ENCODE measurements at places on chromosomes 4 and X.

DNA sequence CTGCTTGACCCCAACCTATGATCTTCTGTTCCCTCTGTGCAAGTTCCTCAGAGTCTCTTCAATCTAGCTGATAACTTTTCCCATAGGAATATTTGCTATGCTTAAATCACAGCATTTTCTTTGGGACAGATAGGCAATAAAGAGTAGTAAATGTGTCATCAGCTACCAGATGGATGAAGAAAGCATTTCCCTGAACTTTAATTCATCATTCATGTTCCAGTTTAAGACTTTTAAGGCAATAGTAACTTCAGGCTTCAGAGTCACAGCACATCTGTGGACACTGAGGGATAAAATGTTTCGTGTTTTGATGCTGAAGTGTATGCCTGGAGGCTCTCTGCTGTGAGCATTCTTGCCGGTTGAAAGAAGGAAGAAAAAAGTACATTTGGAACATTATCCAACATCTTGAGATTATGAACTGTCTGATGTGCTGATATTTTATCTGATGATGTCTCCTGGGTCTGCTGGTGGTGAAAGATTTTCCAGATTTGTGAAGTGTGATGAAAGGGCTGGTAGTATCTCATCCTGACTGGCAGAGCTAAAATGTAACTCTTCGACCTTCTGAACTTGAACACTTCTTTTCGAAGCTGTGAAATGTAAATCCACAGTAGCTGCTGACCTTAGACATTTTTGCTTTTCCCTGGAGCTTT, 133.7 kb downstream of the DCLK2 start:
- no peak for DNase-seq

DNA sequence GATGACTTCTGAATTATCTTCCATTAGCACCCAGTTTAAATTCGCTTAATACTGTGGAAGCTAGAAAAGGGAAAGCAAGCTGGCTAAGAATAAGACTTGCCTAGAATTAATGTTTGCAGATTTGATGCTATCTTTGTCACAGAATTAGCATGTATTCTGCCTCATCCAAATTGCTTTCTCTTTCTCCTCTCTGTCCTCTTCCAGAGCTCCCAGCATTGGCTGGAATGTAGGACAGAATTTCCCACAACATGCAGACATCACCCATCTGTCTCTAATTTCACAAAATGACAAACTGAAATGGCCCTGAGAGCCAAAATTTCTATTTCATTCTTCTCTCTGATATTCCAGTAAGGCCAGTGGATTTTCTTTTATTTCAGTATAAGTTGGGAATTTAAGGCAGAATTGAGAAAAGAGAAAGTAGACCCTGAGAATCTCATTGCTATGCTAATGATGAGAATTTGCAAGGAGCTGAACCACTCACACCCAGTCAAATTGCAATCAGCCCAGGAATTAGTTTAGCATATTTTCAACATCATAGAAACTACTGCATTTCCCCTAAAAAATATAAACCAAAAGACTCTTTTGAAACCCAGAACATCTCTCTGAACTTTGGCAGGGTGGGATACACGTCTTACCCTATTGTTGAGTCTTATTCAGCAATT, 188.8 kb downstream of the RCHY1 start:
- DNase-seq: no peak

DNA sequence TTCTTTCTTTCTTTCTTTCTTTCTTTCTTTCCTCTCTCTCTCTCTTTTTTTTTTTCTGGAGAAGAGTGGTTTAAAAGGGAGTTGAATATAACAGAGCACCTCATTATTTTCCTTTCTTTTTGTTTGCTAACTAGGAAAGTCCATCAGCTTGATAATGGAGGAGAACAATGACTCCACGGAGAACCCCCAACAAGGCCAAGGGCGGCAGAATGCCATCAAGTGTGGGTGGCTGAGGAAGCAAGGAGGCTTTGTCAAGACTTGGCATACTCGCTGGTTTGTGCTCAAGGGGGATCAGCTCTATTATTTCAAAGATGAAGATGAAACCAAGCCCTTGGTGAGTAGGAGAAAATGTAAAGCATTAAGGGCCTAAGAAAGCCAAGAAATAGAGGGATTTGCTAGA, 95.4 kb downstream of the ARHGAP24 start:
- DNase-seq: no peak

DNA sequence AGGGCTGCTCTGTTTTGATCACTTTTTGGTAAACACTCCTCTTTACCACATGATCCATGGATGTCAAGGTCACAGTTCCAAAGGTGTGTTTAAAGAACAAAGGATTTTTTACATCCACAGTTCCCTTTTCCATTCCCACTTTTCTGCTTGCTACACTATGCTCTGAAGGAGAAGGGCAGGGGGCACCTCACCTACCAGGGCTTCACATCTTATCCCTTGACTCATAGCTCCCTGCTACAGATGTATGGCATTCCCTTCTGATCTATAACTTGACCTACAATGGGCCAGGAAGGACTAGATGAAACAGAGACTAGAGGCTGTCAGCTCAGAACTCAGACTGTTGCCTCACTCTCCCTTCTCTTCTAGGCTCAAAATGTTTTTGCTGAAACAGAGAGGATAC, 233.1 kb upstream of the RPS6KA3 start:
- no peak for DNase-seq

GRCh38 chr4:14667624-14668151, 334.6 kb upstream of the CPEB2 start:
- no peak for DNase-seq

DNA sequence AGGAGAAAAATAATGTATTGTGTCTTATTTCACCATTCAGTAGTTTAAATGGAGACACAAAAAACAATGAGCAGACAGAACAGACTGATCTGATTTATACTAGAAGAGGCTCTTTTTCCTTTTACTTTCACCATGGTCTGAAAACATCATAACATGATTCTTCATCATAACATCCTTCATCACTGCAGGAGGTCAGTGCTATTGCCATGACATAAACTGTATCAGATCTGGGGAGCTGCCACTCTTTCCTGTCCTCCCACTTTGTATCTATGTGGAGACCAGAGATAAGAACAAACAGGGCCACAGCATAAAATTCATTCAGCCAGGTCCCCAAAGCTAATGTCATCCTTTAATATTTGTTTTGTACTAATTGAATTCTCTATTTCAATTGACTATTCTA, 25.2 kb downstream of the SOD3 start:
- DNase-seq: no peak

DNA sequence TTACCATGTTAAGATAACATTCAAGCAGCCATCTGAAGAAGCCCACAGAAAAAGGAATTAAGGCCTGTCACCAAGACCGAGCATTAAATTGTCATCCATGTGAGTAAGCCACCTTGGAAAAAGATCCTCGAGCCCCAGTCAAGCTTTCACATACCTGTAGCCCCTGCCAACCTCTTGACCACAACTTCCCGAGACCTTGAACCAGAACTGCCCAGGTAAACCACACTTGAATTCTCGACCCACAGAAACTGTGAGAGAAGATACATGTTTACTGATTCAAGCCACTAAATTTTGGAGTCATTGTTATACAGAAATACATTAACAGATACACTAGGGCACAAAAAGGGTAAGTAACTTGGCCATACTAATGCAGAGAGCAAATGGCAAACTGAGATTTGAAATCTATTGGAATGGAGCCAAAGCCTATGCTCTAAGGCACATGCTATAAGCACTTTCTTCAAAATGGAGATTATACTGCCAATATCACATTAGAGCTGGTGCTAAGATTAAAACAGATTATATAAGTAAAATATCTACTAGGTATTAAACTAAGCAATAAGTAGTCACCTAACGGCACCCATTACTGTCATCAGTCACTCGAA, 49.5 kb downstream of the FAM13A start:
- DNase-seq: no peak

GRCh38 chrX:129572422-129572821, 32.4 kb downstream of the OCRL start:
- no peak for DNase-seq

DNA sequence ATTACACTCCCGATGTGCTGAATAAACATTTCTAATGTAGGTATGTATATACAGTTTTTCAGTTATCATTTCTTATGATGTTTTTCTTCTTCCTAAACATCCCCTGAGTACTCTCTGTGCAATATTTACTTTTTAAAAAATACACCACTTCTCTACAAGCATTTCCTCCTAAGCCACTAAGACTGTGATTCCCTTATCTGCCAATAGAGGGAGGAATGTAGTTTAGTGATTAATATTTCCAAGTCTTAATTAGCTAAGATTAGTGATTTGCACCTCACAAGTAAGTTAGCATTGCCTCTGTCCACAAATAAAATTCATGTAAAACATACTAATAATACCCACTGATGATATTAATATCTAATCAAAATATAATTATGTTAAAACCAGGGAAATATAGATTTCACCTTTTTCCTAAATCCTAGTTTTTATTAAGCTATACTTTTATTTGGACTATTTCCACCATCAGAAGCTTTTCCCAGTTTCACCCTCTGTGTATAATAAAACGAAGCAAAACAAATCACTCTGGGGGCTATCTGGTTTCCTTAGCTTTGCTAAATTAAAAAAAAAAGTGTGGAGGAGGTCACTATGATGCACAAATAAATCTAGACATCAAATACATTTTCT, 909.1 kb downstream of the FAT4 start:
- no peak for DNase-seq

DNA sequence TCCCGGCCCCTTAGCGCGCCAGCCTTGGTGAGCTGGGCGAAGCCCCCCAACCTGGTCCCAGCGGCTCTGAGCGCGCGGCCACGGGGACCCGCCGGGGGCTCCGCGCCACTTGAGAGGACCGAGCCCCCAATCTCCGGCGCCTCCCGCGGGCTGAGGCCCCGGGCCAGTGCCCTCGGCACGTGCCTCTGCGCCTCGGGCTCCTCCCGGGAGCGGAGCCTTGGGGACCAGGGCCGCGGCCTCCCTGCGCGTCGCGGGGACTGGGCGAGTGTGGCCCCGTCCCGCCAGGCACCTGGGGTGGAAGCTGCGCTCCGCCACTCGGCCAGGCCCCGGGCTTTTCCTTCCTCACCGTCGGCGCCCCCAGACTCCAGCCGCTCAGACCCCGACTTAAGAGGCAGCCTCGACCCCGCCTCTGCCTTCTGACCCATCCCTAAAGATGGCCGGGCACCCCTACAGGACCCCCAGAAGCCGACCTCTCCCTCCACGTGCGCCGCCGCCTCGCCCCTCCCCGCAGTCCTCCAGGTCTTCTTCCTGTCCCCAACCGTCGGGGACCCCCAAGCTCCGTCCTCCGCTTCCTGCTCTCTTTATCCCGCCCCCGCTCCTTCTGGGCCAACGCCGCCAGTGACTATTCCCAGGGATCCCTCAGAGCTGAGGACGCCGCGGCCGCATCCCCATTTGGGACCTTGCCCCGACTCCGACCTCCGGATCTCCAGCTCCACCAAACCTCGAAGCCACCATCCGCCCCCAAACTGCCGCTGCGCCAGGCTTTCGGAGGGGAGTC, 752 bp downstream of the ERAS start:
- no peak for DNase-seq

DNA sequence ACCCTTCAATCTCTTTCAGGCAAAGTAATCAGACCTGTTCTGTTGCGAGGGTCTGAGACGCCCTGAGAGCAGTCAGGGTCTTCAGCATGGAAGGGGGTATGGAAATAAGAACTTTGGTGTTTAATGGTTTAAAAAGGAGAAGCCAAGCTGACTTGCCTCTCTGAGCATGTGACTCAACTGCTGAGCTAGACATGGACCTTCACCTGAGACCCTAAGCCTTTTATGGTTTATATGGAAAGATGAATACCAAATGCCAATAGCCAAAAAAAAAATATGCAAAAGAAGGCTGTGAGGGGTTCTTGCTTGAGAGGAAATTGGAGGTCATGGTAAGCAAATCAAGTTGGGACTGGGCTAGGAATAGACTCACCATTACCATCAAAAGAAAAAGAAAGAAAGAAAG, 30.6 kb downstream of the CHRNA9 start:
- no peak for DNase-seq

GRCh38 chr4:180675359-180675650, 1567.9 kb upstream of the TENM3 start:
- DNase-seq: no peak

DNA sequence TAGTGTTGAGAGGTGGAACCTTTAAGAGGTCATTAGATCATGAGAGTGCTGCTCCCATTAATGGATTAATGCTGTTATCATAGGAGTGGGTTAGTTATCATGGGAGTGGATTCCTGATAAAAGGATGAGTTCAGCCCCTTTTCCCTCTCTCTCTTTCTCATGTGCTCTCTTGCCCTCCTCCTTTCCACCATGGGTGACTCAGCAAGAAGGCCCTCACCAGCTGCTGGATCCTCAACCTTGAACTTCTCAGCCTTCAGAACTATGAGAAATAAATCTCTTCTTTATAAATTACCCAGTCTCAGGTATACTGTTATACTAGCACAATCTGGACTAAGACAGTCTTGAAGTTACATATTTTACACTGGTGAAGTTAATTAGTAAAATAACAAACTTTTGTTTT, 10.0 kb upstream of the CDKL5 start:
- DNase-seq: no peak

GRCh38 chrX:18797141-18797540, 89.7 kb downstream of the PPEF1 start:
- DNase-seq: no peak

- no peak for DNase-seq
Observed at GRCh38 chr4:120630427-120630826, 292.1 kb downstream of the PRDM5 start.

DNA sequence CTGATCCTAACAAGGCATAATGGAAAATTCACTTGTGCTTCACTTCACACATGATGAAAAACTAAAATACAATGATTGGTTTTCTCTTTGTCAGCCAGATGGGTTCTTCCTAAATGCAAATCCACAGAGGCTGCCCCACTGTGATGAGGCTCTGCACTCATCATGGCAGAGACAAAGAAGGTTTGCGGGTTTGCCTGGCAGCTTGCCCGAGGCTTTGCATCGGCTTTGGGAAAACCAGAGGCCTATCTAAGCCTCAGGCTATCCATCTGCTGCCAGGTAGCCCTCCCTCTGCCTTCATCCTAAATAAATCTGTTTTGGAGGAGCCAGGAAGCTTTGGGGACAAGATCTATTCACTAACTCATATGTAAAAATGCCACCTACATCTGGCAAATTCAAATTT, 244.2 kb downstream of the PACRGL start:
- DNase-seq: no peak

DNA sequence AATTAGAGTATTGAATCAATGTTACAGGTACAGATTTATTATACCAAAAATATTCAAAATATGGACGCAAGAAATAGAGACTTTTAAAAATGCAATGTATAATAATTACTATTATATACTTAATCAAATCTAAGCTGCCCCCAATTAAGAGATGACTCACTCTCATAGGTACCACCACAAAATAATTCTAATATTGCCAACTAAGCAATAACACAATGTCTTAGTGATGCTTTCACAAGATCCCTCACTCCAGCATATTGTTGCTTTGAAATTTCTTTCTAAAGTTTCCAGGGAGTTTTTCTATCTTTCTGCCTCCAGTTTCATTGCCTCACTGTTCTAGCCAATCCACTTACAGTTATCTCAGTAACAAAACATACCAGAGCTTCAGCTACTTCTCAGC, 270.0 kb upstream of the PABPC4L start:
- no peak for DNase-seq

GRCh38 chr4:179536694-179537093, 2094.5 kb upstream of the AGA start:
- DNase-seq: no peak

DNA sequence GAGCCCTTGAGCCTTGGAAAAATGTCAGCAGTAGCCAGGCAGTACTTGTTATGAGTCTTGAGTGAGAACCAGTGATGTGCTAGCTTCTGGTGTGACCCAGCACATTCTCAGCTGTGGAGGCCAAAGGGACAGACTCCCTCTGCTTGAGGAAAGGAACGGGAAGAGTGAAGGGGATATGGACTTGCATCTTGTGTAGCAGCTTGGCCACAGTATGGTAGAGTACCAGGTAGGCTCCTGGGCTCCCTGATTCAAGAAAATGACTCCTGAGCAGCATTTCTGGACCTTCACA, 1601.9 kb upstream of the ADGRL3 start:
- DNase-seq: no peak

GRCh38 chrX:8639949-8640475, 91.9 kb downstream of the ANOS1 start:
- no peak for DNase-seq
